ENCODE measurements at places on chromosomes 7 and 10.

- no peak for DNase-seq
These were observed 163.9 kb downstream of the MAD1L1 start for GRCh38 chr7:2068693-2069471.

DNA sequence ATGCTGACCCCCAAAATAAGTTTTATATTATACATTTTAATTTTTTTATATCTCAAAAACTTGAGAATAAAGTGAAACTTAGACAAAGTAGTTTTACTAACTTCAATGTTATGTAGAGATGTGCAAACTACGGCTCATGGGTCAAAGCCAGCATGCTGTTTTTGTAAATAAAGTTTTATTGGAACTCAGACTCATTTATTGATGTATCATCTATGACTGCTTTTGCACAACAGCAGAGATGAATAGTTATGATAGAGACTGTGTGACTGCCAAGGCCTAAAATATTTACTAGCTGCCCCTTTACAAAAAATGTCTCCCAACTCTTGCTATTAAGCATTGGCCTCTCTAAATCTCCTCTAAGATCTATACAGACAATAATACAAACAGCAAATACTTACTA is 12.4 kb downstream of the MTPN start:
- no peak for DNase-seq

- no peak for DNase-seq
These were observed 62.2 kb downstream of the POLL start for GRCh38 chr10:101525848-101526247.

DNA sequence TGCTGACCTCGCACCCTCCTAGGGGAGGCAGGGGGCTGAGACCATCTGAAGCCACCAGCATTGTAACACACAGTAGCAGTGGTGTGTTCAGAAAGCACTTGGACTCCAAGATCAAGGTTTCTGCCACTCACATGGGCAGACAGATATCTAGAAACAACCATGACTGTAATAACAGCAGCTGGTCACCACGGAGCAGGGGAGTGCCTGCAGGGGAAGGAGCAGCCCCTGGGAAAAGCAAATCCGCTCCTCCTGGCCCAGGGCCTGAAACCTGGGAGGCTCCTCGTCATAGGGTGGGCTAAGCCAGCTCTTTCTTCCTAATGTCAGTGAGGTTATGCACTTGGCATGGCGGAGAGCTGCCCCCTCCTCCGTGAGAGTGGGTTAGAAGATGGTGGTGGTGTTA is 118.4 kb upstream of the INSYN2A start:
- no peak for DNase-seq

DNA sequence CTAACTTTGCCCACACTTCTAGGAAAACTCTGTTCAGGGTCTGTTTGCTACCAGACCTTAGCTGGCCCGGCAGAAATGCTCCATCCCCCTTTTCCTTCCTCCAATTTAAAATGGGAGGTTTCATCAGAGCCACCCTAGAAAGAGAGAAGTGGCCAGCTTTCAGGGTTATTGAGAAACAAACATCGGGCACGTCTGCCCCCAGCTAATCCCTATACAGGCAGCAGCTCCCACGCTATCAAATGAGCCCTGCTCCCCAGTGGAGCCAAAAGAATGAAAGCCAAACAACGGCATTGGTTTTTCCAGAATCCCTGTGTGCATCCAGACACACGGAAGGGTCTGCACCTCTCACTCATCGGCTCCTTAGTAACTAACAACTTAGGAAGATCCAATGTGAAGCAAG is 132.5 kb downstream of the GRID1 start:
- no peak for DNase-seq

DNA sequence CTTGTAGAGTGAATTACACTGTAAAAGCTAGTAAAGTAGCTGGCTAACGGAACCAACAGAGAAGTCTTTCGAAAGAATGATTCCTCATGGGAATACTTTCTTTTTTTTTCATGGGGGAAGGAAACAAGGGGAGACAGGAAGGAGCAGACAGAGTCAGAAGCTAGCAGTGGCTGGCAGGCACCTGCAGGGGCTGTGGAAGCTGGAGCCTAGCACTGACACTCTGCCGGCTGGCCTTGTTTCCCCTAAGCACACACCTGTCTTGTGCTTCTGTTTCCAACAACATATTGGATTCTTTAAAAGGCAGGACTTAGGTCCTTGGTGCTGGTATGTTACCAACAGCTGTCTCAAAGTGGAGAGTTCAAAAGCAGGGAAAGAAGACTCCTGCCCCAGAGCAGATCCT is 24.7 kb downstream of the NOD1 start:
- DNase-seq = no peak
